ENCODE measurements at places on chromosomes 1 and 21. TPM values are rescaled to one million over a fixed set of nuclear protein-coding genes. Genes with fewer than 3 reads are reported as not detected.
A peak's percentile ranks its signal among the peaks of the same experiment; 100 is the strongest.

DNA sequence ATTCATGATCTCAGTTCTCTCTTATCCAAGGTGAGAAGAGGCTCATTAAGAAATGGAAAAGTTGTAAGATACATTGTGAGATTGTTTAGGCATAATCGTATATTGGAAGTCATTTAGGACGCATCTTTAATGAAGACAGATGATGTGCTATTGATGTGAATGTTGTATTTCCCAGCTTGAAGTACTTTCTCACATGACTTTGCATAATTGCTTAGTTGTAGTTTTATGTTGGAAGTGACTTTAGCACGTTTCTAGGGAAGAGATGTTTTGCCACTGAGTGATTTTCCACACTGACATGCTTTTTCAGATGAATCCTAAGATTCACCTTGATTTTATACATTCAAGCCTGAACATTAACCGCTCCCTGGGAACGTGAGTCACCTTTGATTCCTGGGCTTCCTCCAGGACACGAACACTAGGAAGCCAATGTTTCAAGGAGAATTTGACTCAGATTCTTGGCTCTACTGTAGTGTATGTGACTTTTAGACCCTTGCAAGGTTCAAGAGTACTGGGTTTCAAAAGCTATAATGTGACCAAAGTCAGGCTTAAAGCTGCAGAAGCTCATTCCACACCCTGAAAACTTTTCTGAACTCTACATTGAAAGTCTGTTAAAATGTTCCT, 27.9 kb downstream of the ANGEL2 start:
- peak; percentile 40 for DNase-seq

GRCh38 chr1:93148001-93148400, 32.2 kb downstream of the TMED5 start:
- peak; percentile 7 for DNase-seq

- no peak for DNase-seq
These were observed 1.2 kb downstream of the RUNX3 start for GRCh38 chr1:24928689-24929397.

Gene CCNL2
- 150 TPM for polyA plus RNA-seq

Gene PLEKHO1
- polyA plus RNA-seq, result 95.4 TPM

Gene RPTN
- polyA plus RNA-seq, result not detected

Gene C1QTNF12
- polyA plus RNA-seq, result 5.2 TPM

Gene PLCH2
- polyA plus RNA-seq, result 0.43 TPM
